ENCODE measurements at places on chromosomes 6 and 20.

GRCh38 chr20:10332656-10333415, 101.2 kb downstream of the MKKS start:
- peak; percentile 73 for DNase-seq

GRCh38 chr6:128527375-128527774, 7.0 kb upstream of the PTPRK start:
- DNase-seq, result no peak

- DNase-seq, result no peak
These were observed 121.3 kb upstream of the SLC22A16 start for GRCh38 chr6:110597761-110598160.

DNA sequence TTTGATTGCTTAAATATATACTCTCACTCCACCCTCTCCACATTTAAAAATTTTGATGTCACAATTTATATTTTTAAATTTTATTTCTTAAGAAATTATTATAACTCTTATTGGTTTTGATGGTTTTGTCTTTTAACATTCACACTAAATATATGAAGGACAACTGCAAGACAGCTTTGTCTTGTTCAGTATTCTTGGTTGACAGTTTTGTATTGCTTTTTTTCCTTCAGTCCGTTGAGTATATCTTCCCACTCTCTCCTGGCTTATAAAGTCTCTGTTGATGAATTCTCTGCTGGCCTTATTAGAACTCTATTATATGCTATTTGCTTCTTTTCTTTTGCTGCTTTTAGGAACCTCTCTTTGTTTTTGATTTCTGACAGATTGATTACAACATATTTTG, 392.2 kb downstream of the C6orf118 start:
- no peak for DNase-seq

DNA sequence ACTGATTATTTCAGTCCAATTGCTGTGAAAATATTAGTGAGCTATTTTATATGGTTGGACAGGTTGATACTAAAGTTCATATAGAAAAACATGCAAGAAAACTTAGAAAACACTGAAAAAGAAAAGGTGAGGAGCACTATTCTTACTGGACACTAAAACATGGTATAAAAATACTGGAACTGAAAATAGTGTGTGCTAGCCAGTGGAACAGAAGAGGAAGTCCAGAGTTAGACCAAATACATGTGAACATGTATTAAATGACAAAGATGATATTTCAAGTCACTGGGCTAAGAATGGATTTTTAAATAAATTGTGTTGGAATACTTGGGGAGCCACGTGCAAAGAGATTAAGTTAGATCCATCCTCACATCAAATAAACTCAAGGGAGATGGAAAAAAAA, 218.5 kb downstream of the TMEM242 start:
- DNase-seq, result no peak

- no peak for DNase-seq
These were observed 75.1 kb downstream of the ARID1B start for GRCh38 chr6:156852147-156852857.

GRCh38 chr6:151269321-151269995, 29.7 kb downstream of the AKAP12 start:
- DNase-seq, result no peak

DNA sequence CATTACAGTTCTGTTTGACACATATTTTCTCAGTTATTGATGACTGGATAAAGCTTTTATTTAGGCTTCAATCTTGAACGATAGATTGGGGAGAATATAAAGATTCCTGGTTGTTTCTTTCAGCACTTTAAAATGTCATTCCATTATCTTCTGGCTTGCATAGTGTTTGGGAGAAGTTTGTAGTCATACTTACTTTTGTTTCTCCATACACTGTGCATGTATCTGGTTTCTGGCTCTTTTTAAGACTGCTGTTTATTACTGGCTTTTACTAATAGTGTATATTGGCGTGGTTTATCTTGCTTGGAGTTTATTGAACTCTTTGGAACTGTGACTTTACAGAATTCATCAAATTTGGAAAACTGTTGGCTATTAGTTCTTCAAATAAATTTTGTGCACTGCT, 49.2 kb downstream of the RGS17 start:
- DNase-seq, result no peak

DNA sequence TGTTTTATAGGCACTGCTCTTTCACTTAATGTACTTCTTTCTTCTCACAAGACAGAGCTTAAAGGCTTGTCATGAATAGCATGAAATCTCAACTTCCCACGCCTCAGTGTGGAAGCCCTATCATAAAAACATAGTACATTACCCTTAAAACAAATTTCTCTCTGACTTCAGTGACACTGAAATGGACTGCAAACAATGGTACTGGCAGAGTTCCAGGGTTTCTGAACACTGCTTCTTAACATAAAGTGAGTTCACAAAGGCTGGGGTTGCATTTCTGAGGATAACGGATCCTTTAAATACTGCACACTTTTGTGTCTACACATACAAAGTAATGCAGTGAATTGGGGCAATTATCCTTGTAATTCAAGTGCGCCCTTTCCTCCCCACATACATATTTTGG, 32.3 kb upstream of the PLEKHG1 start:
- DNase-seq, result no peak

DNA sequence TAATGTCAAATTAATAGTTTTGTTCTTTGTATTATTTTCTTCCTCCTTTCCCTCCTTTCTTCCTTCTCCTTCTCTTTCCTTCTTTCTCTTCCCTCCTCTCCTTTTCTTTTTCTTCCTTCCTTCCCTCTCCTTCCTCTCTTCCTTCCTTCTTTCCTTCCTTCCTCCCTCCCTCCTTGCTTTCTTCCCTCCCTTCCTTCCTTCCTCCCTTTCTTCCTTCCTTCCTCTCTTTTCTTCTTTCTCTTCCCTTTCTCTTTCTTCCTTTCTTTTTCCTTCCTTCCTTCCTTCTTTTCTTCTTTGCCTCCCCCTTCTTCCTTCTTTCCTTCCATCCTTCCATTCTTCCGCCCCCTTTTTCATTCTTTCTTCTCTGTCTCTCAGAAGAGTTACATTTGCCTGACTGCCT, 518.2 kb upstream of the ID4 start:
- DNase-seq, result no peak

GRCh38 chr6:14876778-14877613, 368.9 kb upstream of the JARID2 start:
- DNase-seq, result peak; percentile 90

GRCh38 chr6:90947184-90948064, 360.6 kb upstream of the MAP3K7 start:
- DNase-seq, result no peak

DNA sequence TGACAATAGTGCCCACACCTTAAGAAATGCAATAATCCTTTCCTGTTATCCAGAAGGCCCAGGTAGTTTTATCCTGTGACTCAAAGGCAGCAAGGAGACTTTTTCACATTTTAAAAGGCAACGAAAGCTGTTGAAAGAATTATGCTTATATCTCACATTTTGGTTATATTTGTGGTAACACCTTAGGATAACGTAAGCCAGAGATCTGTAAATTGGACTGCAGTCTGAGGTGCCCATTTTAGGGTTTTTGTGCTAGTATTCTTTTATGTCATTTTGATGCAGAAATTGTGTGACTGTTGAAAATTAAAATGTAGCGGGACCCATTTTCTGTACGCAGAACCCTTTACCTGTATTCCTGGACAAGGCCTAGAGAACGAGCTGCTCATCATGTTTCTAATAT, 24.3 kb upstream of the MTHFD1L start:
- DNase-seq, result no peak

DNA sequence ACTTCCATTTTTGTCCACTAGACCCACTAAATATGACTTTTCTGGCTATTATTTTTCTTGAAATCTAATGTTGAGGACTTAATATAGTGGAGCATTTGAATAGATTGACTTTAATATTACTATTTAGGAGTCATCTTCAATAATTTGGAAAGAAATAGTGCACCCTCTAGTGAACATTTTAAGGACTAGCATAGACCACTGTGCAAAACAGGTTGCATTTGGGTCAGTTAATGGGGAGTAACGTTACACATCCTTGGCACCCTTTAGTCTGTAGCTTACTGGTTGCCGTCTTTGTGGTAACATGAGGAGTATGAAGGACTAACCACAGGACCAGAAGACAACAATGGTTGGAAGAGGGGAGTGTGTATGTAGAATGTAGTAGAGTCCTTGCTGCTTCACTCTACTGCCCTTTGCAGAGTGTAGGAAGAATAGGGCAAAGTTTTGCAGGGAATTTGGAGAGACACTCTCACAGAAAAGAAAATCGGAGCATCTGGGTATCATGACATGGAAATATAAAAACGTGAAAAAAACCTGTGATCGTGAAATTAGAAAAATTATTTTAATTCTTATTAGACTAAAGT, 25.2 kb downstream of the RFPL4B start:
- peak; percentile 47 for DNase-seq

- DNase-seq, result peak; percentile 27
These were observed 6.5 kb downstream of the HELZ2 start for GRCh38 chr20:63567386-63568169.

- DNase-seq, result no peak
These were observed 492.4 kb upstream of the MARCKS start for GRCh38 chr6:113364766-113365165.

DNA sequence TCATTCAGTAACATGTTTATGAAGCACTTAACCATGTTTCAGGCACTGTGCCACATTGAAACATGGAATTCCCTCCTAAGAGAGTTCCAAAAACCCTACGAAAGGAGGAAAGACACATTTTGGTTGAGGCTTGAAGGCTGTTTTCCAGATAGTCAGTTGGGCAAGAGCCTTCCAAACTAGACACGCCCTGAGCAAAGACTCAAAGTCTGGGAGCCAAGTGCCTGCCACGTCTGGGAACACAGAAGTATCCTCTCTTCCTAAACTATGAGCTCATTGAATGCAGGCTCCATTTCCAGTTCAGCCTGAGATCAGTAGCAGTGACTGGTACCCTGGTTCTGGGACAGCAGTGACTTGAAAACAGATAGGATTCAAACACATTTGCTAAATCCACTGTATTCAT, 74.5 kb upstream of the FAM8A1 start:
- no peak for DNase-seq

GRCh38 chr20:13800728-13801134, 15.9 kb downstream of the NDUFAF5 start:
- DNase-seq, result peak; percentile 91

DNA sequence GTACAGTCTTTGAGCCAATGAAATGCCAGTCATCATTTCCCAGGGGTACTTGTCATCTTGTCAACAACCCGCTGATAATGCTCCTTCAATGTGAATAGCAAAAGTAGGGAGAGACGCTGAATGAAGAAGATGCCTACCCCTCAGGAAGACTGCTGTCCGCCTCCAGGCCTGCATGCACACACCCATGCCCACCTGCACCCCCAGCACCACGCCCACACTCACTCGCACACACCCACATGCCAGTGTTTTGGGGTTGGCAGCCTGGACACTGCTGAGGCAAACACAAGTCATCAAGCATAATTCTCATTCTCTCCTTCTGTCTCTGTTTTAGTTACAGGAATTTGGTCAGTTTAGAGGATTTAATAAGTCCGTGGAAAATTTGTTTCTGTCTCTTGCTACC, 63.6 kb downstream of the SYTL3 start:
- DNase-seq, result no peak

GRCh38 chr6:38290133-38290799, 349.5 kb downstream of the BTBD9 start:
- DNase-seq, result no peak

DNA sequence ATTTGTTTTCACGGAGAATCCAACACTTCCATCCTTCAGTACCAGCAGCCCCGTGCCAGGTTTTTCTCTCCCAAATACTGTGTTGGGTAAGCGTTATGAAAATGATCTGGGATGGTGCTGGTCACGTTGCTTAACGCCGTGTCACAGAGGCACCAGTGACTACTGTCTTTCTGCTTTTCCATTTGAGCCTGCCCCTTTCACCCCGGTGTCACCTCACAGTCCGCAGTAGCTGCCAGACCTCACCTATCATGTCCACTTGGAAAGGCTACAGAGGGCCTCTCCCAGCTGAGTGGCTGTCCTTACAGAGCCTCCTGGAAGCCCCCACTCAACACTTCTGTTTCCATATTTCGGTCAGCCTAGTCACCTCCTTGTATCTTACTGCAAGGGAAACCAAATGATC, 176.5 kb upstream of the ARID1B start:
- no peak for DNase-seq
